ENCODE measurements at places on chromosomes 5 and 9.

- no peak for DNase-seq
Measured at GRCh38 chr5:174919351-174919750, 195.0 kb downstream of the MSX2 start.

DNA sequence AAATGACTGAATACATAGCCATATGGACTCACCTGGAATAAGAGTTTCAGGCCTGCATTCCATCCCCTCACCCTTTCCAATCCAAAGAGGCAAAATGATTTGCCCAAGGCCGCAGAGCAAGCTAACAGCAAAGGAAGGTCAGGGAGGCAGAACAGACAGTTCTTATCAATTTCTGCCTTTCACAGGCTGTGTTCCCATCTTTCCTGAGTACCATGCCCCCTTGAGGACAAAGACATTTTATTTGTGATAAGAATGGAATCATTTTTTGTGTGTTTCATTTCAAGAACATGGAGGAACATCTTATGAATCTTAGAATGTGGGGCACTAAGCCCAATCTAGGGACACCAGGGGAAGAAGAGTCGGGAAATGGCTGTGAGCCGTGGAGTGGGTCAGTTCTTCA lies 13.9 kb downstream of the LHFPL2 start:
- no peak for DNase-seq

DNA sequence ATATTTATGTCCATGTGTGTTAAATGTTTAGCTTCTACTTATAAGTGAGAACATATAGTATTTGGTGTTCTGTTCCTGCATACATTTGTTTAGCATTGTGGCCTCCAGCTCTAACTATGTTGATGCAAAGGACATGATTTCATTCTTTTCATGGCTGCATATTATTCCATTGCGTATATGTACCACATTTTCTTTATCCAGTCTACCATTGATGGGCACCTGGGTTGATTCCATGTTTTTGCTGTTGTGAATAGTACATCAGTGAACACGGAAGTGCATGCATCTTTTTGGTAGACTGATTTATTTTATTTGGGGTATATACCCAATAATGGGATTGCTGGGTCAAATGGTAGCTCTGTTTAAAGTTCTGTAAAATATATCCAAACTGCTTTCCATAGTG lies 359.0 kb downstream of the SLCO4C1 start:
- DNase-seq = no peak

DNA sequence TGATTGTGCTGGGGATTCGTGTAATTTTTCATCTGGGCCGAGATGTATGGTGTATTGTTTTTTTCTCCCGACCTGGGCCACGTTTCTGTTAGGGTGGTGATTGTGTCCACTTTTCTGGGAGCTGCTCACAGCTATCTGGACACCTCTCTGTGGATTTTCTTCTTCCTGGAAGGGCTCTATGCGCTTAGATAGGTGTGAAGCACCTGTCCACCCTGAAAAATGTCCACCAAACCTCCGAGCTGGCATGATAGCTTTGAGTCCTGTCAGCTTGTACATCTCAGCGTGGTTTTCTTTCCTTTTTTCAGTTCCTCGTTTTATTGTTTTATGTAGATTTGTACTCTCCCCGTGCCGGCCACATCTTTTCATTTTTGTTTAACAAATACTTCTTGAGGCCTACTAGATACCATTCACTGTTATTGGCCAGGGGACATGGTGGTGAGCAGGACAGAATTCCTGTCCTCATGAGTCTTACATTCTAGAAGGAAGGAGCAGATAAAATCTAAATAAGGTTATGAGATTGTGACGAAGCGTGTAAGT lies 1.1 kb downstream of the UGCG start:
- DNase-seq = no peak

GRCh38 chr9:104826911-104827310 lies 63.0 kb downstream of the NIPSNAP3B start:
- DNase-seq = no peak

DNA sequence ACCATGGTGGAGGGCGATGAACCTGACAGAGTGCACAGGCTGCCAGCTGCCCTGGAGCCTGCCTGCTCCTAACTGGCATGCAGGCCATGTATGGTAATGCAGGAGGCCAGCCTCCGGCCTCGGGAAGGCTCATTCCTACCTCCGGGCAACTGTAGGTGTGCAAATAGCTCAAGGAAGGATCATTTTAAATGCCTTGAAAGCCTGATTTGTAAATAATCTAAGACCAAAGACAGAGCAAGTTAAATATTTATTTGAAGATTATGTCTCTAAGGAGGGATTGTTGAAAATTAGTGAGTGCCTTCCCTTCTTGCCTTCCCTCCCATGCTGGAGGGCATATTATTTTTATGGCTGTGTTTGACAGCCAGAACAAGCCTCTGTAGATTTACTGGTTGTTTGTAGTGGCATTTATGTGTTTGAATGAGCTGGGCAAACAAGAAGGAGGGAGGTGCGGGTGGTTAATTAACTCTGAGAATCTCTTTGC lies 285.7 kb upstream of the TUT7 start:
- DNase-seq = no peak

DNA sequence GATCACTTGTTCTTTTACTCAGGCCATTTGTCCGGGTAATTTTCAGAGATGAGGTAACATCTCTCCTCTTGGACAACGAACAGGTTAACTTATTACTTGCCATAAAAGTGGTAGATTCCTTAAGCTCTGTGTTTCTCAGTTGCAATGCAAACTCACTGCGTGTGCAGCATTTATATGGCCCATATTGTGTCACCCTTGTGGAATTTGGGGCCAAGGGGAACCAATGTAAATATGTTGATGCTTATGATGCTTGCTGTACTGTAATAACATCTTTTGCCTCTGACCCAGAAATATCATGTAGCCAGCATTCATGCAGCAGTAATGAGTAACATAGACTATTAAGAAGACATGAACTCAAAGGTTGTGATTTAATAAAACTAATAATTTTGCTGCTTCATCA lies 175.8 kb downstream of the ADAMTS6 start:
- no peak for DNase-seq
